ENCODE measurements at places on chromosomes 16 and 17.

DNA sequence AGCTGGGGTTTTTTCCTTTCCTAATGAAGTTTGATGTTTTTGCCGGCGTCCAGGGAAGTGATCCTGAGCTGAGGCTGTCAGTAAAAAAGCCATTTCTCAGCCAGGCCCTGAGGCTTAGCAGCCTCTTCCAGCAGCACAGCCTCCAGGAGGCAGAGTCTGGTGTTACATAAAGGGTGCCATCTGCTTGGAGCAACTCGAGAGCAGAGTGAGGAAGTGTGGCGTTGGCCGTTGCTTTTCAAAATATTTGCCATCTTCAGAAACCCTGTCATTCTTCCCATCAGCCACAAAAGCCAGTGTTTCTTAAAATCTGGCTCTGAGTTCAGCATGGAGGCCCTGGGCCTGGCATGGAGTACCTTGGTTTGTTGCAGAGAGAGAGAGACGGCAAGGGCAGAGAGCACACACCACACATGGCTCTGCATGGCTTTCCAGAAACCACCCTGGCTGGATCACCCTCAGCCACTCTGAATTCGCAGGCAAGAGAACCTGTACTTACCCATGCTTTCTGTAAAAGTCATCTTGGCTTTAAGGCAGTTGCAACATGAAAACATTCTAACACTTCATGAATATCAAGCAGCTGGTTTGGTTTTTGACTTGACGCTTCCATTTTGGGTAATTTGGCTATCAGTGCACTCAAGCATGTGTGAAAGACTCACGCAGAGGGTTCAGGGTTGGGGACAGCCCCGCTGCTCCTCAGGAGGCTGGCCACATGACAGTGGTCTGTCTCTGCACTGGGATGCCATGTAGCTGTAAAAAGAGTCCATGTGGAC lies 21.0 kb downstream of the PMM2 start:
- DNase-seq: no peak

GRCh38 chr17:77662833-77663232 lies 295.7 kb upstream of the TNRC6C start:
- no peak for DNase-seq

GRCh38 chr16:7547736-7548135 lies 215.1 kb downstream of the RBFOX1 start:
- no peak for DNase-seq

- DNase-seq: no peak
These were observed 195.3 kb downstream of the ZNF423 start for GRCh38 chr16:49660626-49661025.

GRCh38 chr16:86355951-86356350 lies 154.4 kb upstream of the FOXF1 start:
- DNase-seq: no peak

GRCh38 chr16:57999971-58000705 lies at the start of gene ZNF319:
Gene ZNF319 (minus strand): TSS chr16:58000672. CDS start chr16:57998265, 2,407 bp downstream.
- DNase-seq: no peak

DNA sequence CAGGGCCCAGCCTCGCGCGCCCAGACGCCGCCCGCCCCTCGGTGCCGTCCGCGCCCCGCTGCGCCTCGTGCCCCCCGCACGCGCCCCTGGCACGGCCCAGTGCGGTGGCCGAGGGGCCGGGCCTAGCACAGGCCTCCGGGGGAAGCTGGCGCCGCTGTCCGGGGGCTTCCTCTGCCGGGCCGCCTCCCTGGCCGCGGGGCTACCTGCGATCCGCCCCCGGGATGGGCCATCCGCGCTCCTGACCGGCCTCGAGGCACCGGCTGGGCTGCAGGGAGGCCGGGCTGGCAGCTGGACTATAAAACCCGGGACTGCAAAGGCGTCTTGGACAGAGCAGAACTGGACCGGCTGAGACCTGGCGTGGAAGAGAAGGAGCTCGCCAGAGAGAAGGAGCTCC lies 783 bp downstream of the BHLHA9 start:
- DNase-seq: no peak

DNA sequence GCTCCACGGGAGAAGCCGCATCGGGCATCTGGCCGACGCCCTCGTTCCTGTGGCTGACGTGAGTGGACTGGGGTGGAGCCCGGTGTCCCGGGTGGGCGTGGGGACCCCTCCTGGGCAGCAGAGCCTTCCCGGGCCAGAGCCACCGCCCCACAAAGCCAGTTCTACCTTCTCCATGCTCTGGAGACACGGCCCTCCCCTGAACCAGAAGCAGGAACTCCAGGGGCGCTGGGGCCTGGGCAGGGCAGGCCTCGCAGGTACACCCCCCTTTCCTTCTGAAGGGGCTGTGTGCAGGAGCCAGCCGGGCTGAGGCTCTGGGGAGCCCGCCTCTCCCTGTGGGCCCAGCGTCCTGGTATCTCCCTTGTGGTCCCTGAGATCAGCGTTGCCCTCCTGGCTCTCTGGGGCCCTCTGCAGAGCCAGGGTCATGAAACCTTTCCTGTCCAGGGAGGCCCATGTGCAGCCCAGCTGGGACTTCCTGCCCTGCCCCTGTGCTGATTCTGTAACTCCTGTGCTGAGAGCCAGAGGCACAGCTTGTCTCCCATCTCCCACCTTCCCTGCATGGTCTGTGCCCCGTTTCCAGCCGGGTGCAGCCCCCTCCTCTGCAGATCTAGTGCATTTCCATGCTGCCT lies 6.5 kb downstream of the PIGQ start:
- no peak for DNase-seq

- DNase-seq: no peak
These were observed 106.7 kb downstream of the CMIP start for GRCh38 chr16:81551151-81551808.

GRCh38 chr17:77312786-77313599 lies 172.2 kb downstream of the SEC14L1 start:
- peak; percentile 67 for DNase-seq

GRCh38 chr16:17013038-17013437 lies 457.7 kb downstream of the XYLT1 start:
- DNase-seq: no peak

DNA sequence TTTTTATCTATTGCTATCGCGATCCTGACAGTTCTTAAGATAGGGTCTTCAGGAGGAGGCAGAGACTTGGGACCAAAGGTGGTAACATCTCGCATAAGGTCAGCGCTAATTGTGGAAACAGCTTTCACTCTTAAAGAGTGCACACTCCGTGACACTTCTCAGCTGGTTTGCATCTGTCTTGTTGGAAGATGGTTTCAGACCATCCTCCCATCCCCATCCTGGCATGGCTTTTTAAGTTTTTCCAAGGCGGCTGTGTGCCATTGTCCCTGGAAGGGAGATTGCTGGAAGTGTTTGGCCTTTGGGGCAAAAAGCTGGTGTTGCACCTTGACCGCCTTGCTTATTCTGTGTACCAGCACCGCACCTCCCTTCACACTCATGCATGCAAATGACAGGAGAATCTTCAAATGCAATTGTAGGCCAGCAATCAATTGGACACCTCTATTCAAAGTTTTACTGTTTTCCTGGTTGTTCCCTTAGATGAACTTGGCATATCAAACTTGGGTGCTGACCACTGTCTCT lies 1.5 kb downstream of the SOCS7 start:
- no peak for DNase-seq

DNA sequence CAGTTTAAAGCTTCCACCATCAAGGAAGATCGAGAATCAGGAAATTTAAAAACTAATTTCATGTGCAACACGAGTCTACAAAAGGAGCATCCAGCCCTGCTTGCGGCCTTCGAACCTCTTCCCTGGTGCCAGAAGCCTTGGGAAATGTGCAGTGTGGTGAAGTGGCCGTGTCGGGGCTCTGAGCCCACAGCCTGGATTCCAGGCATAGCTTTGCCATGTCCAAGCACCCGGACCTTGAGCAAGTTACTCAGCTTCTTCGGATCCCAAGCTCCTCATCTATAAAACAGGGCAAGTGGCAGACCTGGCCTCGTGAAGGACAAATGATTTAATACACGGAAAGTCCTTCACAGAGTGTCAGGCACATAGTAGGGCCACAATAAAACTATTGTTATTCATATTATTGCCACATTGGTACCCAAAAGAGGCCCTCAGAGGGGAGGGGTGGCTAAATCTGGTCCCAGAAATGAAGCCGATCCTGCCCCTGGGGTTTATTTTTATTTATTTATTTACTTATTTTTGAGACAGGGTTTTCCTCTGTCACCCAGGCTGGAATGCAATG lies 34.8 kb downstream of the COTL1 start:
- DNase-seq: no peak

DNA sequence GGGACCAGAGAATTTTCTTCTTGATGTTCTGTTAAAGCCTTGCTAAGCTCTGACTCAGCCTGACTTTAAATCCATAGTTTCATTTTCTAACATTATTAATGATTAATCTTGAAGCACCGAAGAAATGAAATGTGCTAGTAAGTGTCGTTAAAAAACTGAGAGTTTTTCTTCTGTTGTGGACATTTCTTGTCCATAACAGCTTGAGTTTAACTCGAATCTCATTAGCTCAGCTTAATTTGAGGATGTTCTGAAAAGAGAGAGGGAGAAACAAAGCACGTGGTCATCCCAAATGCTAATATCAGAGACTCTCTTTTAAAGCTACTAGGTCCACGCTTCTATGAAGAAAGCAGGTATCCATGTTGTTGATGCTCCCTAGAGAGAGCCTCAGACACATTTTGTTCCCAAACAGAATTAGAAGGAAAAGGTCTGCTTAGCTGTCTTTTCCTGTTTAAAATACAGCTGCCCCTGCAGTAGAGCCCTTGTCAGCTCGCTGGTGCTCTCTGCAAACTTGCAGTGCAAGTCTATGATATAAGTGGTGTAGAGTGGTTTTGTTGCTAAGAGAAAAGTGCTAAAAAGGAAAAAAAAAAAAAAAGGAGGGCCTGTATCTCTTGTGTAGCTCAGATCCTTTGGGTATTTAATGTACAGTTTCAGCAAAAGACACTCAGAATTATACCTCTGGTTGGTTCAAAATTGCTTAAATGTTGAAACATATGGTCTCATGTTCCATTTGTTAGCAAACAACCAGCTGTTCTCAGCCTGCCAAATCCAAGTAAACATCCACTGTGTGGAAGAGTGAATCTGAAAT lies 191.1 kb upstream of the TBX2 start:
- no peak for DNase-seq

DNA sequence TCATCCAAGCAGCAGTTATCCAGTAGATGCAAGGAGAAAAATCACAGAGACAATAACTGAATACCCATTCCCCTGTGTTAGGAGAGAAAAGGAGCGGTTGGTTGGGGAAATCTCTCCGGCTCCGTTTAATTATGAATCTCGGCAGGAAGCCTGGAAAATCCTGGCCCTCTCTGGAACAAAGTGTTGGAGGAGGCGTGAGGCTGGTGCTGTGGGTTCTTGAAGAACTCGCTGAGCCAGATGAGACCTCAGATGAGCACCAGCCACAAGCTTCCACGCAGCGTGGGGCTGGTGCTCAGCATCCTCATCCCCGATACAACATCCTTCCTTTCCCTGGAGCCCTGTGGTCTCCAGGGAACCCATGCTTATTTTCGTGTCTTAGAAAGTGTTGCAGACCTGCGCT lies 39.7 kb downstream of the CACNG4 start:
- DNase-seq: no peak

GRCh38 chr16:15970202-15970601 lies 20.8 kb downstream of the ABCC1 start:
- no peak for DNase-seq

- no peak for DNase-seq
These were observed 15.4 kb downstream of the VASN start for GRCh38 chr16:4386951-4387565.

GRCh38 chr17:35372846-35373533 lies 431 bp downstream of the SLFN11 start:
- DNase-seq: no peak

DNA sequence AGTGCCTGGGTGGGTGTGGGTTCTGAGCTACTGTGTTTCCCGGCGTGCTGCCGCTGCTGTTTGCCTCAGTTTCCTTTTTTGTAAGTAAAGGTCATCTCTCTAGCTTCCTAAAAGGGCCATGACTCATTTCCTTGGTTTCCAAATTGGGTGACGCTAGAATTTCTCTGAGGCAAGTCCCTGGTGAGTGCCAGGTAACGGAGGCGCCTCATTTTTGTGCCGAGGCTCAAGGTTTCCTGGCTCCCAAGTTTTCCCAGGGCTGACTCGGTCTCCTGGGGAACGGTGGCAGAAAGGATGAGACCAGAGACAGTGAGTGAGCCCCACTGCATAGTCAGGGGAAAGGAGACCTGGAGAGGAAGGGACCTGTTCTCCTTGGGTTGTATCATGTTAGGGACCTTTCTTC lies 20.3 kb downstream of the MSI2 start:
- DNase-seq: no peak

DNA sequence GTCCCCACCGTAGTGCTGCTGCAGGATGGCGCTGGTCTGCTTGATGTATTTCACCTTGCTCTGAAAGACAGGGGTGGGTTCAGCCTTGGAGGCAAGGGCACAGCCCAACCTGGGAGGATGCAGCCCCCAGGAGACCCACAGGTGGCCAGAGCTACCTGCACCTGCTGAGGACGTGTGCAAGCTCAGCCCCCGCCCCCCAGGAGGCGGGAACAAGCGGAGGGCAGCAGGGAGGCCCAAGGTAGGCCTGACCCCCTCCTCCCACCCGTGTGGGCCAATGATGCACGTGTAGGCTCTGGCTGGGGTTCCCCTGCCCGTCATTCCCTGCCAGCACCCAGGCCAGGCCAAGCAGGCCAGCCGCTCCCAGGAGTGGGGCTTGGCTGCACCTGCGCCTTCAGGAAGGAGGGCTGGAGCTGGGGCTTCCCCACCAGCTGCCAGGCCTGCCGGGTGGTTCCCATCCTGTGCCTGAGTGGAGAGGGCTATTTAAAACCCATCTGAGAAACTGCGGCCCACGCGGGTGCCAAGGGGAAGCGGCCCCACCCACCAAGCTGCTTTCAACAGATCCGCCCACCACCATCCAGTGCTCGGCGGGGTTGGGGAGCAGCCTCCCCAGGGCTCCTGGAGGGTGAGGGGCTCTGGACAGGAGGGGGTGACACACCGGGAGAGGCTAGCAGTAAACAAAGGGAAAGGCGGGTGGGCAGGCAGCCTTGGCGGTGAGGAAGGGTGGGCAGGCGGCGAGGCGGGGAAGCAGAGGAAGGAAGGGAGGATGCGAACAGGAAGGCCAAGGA lies 3.8 kb downstream of the NTHL1 start:
- no peak for DNase-seq

GRCh38 chr16:22198547-22199293 lies 7.4 kb upstream of the EEF2K start:
- DNase-seq: no peak

DNA sequence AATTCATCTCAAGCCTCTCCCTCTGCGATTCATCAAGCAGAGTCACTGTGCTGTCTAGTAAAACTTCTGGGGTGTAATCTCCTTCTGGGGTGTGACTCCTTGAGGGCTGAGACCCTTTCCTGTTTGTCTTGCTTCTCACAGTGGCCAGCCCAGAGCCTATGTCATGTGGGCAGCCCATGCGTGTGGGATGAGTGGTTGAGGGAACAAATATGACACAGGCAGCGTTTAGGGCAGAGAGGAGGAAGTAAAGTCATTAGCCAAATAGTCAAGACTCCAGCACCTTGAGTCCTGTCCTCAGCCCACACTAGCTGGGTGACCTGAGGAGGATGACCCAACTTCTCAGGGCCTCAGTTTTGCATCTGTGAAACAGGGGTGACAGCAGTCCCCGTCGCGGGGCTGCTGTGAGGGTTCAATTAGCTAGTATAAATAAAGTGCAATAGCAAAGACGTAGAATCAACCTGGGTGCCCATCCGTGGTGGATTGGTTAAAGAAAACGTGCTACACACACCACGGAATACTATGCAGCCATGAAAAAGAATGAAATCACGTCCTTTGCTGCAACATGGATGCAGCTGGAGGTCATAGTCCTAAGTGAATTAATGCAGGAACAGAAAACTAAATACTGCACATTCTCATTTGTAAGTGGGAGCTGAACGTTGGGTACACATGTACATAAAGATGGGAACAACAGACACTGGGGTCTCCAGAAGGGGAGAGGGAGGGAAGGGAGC lies 4.5 kb upstream of the ITGAX start:
- DNase-seq: peak; percentile 19
